CD4-positive, alpha-beta T cell treated with Interleukin-1 beta for 1 hour (primary cell): ENCODE measurements at places on chromosomes 11 and 22.

DNA sequence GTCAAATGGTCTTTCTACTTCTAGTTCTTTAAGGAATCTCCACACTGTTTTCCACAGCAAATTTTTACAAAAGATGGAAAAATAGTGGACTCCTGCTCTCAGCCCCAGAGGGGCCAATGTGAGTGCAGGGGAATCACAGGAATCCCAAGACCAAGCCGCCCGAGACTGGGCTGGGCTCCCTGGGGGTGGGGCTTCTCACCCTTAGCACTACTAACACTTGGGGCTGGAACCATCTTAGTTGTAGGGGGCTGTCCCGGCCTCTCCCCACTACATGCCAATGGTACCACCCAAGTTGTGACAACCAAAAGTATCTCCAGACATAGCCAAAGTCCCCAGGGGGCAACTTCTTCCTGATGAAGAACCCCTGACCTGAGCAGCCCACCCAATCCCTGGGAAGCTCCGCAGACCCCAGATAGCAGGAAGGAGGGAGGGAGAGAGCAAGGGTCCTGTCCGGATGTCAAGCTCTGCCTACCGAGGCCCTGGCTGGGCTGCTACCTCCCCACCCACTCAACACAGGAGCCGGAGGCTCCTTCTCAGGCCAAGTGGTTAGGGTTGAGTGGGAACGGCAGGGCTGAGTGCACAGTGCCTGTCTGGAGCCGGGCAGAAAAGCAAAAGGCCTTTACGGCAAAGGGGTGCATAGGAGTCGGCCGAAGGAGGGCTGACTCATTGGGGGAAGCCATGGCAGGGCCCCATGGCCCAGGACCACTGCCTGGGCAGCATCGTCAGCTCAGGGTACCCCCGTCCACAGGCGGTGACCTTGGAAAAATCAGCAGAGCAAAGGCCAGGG, 122.5 kb upstream of the FGF3 start:
- no peak for DNase-seq

GRCh38 chr11:64400667-64401066, 41.7 kb downstream of the RPS6KA4 start:
- DNase-seq = no peak

DNA sequence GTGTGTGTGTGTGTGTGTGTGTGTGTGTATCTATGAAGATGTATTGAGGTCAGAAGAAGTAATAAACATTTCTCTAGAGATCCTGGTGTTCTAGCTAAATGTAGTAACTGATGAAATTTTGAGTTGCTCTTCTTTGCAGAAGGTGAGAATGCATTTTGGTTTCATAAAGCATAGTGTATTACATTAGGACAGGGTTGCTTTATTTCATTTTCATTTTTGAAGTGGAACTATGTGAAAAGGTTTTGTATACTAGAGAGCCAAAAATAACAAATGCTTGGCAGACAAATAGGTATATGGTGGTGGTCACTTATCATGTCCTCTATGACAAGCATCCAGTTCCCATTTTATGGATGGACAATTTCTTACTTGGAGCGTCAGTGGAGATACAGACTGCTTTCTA, 99.0 kb downstream of the CASP12 start:
- no peak for DNase-seq

- DNase-seq = no peak
Measured at GRCh38 chr11:11192541-11192940, 160.5 kb downstream of the CSNK2A3 start.

DNA sequence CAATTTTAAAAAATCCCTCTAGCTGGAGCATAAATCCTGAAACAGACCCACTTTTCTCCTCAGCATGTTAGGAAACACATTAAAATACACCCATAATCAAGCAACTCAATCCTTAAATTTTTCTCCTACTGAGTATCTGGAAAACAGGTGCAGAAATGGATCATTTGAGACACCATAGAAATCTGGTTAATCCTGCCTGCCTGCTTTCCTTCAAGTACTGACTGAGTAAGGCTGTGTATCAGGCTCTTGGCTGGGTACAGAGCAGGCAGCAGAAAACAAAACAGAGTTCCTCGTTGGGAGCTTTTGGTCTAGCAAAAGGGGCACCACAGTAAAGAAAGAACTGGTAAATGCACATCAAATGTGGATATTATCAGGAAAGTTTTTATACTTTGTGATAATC, 1.9 kb downstream of the KCNQ1OT1 start:
- DNase-seq = no peak
